ENCODE measurements at places on chromosomes 6 and 20.

DNA sequence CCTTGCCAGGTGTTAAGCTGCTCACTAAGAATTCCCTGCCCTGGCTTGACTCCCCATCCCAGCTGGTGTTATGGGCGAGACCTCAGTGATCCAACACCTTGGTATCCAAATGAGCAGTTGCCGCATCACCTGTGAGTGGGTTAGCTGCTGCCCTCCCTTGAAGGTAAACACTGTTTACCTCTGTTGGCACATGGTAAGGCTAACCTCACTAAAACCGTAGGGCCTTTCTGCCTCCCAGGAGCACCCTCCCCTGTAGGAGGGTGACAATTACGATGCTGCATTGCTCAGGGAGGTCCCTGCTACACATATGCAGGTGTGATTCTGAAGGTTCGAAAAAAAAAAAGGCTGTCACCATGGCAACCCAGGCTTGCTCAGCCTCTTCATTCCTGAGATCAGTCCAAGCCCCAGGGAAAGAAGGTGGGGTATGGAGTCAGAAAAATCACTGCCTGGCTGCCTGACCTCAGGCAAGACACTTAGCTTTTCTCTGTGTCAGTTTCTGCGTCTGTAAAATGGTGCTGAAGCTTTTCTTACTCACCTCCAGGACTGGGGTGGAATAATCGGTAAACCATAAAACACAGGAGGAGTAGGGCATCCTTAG, 19.5 kb downstream of the PNPLA1 start:
- DNase-seq: no peak

GRCh38 chr6:150725795-150726194, 126.1 kb downstream of the PLEKHG1 start:
- no peak for DNase-seq

GRCh38 chr20:36167902-36168503, 13.5 kb downstream of the EPB41L1 start:
- DNase-seq: no peak

DNA sequence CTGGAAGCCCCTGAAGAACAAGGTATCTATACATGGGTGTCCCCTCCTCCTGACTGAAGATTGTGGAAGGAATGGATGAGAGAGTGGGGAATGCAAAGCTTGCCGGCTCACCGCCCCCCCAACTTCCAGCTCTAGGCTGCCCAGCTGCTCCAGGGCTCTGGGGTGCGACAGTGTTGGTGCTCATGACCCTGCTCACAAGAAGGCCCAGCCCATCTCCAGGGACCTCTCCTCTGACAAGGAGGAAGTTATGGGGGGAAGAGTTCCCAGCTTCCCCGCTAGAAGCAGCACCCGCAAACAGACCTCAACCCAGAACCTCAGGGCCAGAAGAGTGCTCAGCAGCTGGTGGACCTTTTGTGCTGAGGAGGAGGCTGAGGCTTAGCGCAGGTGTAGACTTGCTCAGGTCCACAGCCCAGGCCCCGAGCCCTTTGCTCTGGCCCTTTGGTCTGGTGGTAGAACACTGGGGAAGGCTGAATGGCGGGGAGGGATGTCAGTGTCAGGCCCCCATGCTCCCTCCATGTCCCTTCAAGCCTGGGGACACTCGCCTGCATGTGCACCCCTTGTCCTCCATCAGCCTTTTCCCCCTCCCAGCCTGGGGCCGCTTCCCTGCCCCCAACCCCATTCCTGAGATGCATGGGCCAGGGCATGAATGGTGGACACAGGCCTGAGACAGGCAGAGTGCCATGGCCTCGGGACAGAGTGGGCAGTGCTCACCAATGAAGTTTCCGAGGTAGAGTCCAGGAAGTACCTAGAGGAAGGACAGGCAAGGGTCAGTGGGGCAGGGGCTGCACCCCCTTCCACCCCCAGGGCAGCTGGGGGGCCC, 1.3 kb downstream of the DUSP15 start:
- no peak for DNase-seq

- no peak for DNase-seq
Measured at GRCh38 chr6:114304304-114304887, 38.4 kb downstream of the HS3ST5 start.

GRCh38 chr6:148999501-148999900, 252.7 kb downstream of the UST start:
- DNase-seq: no peak

- no peak for DNase-seq
Measured at GRCh38 chr6:15996030-15996429, 132.9 kb upstream of the MYLIP start.

GRCh38 chr6:105993341-105994117, 92.6 kb upstream of the PRDM1 start:
- peak; percentile 40 for DNase-seq

GRCh38 chr6:52904562-52905279, 4.8 kb downstream of the GSTA3 start:
- DNase-seq: no peak

Data from uterus (tissue), 4 donors.